Right lung (tissue), 10 donors: ENCODE measurements at places on chromosomes 3 and 15. TPM values are rescaled to one million over a fixed set of nuclear protein-coding genes. Genes with fewer than 3 reads are reported as not detected.

GRCh38 chr3:193702967-193703366, 110.0 kb downstream of the OPA1 start:
- no peak for DNase-seq

DNA sequence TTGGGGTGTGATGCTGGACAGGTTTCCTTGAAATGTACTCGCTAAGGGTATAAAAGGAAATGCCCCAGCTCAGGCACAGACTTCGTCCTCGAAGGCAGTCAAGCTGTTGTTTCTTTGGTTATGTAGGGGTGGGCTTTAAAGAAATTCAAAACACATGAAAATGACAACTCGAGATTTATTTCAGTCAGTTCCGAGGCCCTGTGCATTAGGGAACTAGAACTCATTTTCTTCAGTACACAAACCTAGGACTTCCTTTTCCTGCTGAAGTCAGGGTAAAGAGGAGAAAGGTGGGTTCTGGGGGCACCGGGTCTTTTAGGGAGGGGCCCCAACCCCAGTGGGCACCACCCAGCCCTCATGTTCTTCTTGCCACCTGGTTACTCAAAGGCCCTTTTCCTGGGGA, 7.7 kb downstream of the CCR9 start:
- DNase-seq: no peak

DNA sequence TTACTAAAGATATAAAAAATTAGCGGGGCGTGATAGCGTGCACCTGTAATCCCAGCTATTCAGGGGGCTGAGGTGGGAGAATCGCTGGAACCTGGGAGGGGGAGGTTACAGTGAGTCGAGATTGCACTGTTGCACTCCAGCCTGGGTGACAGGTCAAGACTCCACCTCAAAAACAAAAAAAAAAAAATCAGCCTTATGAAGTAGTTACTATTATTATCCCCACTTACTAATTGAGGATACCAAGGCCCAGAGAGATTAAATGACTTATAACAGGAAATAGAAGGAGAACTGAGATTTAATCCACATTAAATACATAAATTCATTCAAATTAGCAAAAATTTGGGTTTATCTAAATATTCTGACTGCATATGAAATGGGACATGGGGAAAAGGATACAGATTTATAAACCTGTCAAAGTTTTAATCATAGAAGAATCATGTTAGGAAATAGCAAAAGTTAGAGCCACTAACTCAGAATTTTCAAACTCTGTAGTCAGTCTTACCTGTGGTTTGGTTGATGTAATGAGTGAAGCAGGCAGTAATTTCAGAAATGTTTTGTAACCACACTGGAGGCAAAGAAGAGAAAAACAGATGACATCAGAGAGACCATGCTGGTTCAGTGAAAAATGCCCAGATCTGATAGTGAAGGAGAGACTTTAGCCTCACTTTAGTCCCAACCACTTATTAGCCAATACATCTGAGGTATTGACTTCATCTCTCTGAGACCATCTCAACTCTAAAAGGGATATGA, 25.0 kb upstream of the ACAP2 start:
- no peak for DNase-seq

- no peak for DNase-seq
These were observed 45.8 kb downstream of the ADPGK start for GRCh38 chr15:72737723-72738122.

DNA sequence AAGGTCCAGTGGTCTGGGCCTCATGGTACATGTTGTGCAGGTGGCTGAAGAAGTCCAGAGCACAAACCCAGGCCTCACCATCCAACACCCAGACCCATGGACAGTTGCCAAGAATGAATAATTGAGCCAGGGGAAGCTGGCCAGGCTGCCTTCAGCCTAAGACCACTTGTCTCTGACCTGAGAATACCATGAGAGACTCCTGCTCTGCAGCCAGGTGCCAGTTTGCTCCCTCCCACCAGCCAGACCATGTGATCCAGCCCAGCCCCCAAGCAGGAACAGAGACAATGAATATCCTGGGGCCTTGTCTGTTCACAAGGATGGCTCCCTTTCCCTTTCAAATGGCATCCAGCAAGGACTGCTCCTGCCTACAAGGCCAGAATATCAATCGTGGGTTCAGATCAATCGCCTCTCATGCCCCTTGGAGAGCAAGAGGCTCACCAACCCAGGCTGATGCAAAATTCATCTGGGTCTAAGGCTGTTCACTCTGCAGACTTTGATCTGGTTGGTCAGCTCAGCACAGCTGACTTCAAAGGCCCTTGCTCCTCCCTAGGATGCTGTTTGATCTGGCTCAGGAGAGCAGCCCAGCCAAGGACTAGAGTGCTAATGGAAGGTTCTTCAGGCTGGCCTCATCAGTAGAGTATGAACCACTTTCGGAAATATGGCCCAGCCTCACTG, 13.4 kb downstream of the TRAIP start:
- no peak for DNase-seq

DNA sequence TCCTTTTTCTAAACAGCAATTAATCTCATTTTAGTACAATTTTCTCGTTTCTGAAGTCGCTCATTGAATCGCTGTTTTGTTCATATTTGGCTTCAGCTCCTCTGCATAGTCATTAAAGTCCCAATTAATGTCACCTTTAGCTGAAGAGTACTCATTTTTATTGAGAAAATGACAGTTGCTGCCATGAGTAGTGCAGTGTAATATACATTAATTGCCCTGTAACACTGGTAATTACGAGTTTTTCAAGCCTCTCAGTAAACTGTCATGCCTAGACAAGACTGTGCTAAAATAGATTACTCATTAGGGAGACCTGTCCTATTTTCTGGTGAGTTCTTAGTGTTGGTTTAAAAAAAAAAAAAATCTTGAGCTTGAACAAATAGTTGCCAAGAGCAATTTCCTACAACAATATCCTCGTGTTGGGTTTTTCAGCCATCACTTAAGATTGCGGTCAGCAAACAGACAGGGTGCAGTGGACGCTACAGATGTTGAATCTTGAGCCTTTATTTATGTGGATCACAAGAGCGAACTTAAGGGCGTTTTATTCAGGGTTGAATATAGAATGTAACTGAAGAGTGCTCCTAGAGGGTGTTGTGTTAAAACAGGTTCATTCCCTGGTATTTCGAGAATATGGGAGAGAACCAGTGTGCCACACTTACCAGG, 176.0 kb downstream of the CDIN1 start:
- no peak for DNase-seq

DNA sequence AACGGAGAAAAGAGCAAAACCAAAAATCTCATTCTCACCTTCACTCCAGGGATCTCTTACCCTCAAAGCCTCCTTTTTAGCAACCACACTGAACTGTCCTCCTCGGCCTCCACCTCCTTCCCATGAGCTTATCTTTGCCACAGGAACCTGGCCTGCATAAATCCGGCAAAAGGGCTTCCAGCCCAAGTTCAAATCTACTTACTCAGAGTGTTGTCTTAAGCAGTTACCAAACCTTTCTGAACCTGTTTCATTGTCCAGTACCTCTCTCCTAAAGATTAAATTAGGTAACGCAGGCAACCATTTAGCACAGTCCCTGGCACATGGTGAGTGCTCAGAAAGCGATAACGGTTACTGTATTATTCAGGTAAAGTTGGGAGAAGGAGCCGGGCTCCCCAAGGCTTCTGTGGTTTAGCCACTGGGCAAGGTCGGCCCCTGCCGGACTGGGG, 777 bp downstream of the CIB1 start:
- DNase-seq: no peak

DNA sequence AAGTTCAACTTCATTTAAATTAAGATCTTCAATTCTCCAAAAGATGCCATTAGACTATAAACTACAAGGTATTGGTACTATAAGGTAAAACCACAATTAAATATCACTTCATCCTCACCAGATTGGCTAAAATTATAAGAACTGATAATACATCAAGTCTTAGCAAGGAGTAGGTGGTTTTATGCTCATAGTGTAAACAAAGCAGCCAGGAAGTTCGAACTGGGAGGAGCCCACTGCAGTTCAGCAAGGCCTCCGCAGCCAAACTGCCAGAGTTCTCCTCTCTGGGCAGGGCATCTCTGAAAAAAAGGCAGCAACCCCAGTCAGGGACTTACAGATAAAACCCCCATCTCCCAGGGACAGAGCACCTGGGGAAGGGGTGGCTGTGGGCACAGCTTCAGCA, 91.6 kb upstream of the SETMAR start:
- DNase-seq: no peak

- DNase-seq: no peak
These were observed 11.7 kb downstream of the ATP2C1 start for GRCh38 chr3:130905551-130905950.

DNA sequence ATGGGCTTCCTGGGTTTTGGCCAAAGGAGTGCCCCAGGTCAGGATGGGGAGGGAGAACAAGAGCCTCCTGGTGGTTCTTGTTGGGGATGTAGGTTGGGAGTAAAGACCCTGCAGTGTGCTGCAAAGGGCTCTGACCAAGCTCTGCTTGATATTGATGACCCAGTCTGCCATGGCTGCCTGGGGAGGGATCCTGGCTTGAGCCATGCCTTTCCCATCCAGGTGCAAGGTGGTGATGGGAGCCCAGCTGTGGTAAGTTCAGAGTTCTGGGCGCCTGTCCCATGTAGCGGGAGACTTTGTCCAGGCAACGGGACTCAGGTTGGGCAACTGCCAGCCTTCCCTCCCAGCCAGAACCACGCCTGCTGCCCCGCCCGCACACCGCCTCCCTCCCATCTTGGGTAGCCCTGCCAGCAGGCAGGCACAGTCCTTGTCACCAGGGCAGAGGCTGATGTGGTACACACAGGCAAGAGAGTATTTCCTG, 2.6 kb downstream of the GNAI2 start:
- no peak for DNase-seq

DNA sequence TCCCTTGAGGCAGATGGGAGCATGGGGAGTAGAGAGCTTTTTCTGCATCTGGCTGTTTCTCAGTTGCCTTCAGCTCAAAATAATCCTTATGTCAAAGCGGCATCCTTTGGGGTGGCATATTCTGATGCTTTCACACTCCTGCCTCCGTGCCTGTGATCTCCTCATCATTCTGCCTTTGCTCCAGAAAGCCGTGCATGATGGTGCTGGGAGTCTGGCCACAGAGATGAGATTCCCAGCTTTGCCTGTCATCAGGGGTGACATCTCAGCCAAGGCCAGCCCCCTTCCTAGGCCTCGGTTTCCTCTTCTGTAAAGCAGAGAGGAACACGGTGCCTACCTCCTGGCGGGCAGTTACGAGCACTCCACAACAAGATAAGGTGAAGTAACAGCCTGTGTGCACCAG, 96.3 kb upstream of the ALDH1A3 start:
- no peak for DNase-seq

DNA sequence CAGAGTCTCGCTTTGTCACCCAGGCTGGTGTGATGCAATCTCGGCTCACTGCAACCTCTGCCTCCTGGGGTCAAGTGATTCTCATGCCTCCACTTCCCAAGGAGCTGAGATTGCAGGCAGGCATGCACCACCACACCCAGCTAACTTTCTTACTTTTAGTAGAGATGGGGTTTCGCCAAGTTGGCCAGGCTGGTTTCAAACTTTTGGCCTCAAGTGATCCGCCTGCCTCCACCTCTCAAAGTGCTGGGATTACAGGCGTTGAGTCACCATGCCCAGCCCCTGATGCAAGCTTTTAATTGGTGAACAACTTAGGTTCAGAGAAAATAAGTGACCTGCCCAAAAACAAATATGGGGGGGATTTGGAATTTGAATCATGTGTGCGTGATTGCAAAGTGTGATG, 246.2 kb downstream of the LRTM1 start:
- no peak for DNase-seq

Gene CD200
- 56.4 TPM for polyA plus RNA-seq

Gene PRICKLE2
- polyA plus RNA-seq: 40.0 TPM

Gene LRTM1
- polyA plus RNA-seq: 0.13 TPM

Gene PSTPIP1
- 1.1 TPM for polyA plus RNA-seq

Gene SEMA3F
- 39.5 TPM for polyA plus RNA-seq

Gene C3orf49
- 0.73 TPM for polyA plus RNA-seq

Gene ANKRD34C
- polyA plus RNA-seq: not detected

Gene RTP3
- polyA plus RNA-seq: not detected

Gene FILIP1L
- polyA plus RNA-seq: 19.9 TPM

Gene SLC12A1
- 2.6 TPM for polyA plus RNA-seq

Gene SUCNR1
- polyA plus RNA-seq: 0.30 TPM

Gene TLNRD1
- 10.8 TPM for polyA plus RNA-seq

Gene C3orf22
- 0.15 TPM for polyA plus RNA-seq
